ENCODE measurements at places on chromosomes 12 and 14.

DNA sequence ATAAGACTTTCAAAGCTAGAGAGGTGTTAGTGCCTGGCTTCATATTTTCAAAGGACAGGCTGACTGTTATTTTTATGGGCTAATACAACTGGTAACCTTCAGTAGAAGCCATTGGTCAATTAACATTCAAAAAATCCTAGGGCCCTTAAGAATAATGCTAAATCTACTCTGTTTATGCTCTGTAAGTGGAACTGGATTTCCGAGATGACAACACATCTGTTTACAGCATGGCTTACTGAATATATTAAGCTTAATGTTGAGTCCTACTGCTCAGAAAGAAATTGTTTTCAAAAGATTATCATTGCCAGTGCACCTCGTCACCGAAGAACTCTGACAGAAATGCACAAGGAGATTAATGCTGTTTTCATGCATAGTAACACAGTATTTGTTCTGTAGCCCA is 239.9 kb downstream of the TMTC2 start:
- DNase-seq, result no peak

- DNase-seq, result no peak
These were observed 4.4 kb upstream of the EIF5 start for GRCh38 chr14:103329401-103330347.

GRCh38 chr14:94771158-94771905 is 1.4 kb upstream of the GSC start:
- no peak for DNase-seq

GRCh38 chr12:88571543-88571942 is 8.7 kb downstream of the KITLG start:
- DNase-seq, result no peak

DNA sequence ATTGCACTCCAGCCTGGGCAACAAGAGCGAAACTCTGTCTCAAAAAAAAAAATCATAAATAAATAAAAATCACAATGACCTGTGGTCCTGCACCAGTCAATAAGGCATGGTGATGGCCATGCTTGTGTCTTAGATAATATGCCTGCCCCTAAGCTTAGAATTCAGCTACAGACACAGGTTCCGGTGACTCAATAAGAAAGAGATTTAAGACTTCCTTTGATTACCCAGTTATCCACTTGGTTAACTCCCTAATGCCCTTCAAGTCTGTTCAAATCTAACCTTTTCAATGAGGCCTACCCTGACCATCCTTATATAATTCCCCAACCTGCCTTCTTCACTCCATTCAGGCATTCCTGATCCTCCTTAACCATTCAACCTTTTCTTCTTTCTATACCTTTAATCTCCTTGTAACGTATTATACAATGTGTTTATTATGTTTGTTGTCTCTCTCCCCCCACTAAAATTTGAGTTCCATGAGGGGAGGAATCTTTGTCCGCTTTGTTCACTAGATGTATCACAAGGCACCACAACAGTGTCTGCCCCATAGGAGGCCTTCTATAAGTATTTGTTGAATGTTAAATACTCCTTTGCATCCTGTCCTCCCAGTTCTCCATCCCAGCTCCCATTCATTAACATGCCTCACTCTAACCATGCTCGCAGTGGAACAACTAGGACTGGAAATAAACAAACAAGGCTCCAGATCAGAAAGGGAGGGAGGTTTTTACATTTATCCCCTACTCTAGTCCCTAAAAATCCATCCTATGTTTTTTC is 8.9 kb downstream of the MAP4K5 start:
- no peak for DNase-seq

- DNase-seq, result no peak
These were observed 143.1 kb downstream of the TPH2 start for GRCh38 chr12:72081777-72082176.

DNA sequence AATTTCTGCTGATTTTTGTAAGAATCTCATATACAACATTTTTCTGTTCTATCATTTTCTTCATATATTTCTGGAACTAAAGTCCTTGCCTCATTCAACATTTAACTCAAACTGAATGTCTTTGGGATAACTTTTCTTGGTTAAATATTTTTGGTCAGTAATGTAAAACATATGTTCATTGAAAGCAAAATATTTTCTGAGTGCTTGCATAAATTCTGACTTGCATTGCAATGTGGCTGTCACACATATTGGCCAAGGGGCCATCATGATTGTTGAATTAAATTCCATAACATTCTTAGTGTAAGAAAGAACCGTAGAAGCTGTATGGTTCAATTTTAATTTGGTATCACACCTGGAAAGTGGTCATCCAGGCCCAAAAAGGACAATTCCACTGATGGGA is 369.4 kb downstream of the GALC start:
- DNase-seq, result no peak

- peak; percentile 68 for DNase-seq
These were observed 9.0 kb downstream of the RHOF start for GRCh38 chr12:121784460-121784859.

DNA sequence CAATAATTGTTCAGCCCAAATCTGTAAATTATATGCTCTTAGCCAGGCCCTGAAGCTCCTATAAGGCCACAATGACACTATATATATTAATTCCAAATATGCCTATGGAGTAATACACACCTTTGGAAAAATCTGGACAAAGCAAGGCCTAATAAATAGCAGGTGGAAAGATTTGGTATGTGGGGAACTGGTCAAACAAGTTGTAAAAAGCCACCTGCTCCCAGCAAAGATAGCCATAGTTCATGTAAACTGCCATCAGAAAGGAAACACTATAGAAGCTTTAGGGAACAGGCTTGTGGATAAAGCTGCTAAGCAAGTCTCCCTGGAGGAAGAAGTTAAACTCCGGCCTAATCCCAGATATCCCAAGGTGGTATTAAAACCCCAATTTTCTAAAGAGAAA is 29.7 kb downstream of the PRMT8 start:
- no peak for DNase-seq

- no peak for DNase-seq
These were observed 54.0 kb downstream of the PRIMA1 start for GRCh38 chr14:93734086-93734822.

- DNase-seq, result peak; percentile 70
These were observed 67.9 kb upstream of the USP15 start for GRCh38 chr12:62192180-62192902.

GRCh38 chr12:3593906-3594483 is 103.0 kb downstream of the PRMT8 start:
- DNase-seq, result no peak

GRCh38 chr14:91254461-91254860 is 10.0 kb upstream of the GPR68 start:
- DNase-seq, result peak; percentile 53

GRCh38 chr12:117889098-117889497 is 79.7 kb downstream of the KSR2 start:
- no peak for DNase-seq

GRCh38 chr14:65210822-65211182 is 108.5 kb upstream of the MAX start:
- no peak for DNase-seq

DNA sequence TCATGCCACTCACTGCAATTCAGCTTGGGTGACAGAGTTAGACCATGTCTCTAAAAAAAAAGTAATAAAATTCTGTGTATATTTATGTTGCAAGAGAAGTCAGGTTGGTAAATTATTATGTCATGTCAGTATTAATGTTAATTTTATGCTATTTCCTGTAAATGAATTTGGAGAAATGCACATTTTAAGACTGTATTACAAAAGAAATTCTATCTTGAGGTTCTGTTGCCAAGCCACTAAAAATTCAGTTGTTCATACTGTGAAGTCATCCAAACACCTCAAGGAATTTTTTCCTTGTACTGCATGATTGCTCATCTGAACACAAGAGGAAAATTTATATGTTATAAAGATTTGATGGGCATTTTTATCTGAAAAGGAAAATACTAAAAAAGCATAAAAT is 23.3 kb upstream of the HMGA2 start:
- DNase-seq, result no peak

DNA sequence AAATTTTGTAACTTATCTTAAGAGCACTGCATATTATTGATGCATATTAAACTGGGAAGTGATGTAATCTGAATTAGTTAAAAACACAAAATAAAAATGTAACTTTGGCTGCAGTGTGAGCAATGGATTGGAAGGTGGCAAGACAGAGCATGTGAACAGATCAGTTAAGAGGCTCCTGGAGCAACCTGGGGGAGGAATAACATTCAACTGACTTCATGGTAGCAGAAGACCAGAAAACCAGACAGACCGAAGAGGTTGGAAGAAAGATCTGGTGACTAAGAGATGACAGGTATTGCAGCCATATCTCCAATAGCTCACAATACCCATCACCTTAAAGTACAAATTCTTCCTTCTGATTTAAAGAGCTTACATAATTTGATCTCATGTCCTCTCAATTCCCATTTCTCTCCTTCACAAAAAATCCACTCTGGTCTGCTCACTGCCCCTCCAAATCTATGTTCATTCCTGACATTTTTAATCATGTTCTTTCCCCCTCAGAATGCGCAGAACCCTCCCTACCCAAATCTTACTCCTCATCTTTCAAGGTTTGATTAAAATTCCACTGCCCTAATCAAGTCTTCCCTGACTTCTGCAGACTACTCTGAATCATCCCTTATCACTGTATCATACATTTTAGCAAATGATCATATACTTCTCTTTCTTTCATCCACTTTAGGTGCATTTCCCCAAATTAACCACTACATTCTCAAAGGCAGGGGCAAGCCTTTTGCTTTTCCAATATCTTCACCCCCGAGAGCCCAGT is 51.5 kb downstream of the DUSP16 start:
- DNase-seq, result no peak

DNA sequence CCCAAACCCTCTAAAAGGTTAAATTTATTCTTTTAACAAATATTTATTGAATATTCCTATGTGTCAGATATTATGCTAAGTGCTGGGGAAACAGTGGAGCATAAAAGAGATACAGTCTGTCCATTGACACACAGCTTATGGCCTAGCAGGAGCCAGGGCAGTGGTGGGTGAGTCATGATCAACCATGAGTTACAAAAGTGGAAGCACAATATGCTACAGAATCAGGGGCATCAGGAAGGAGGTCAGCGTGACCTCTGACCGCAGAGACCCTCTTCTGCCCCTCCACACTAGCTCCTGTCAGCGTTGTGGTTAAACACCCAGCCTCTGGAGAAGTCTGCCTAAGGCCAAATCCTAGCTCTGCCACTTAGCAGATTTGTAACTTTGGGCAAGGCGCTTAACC is 4.7 kb upstream of the PPP1R1A start:
- DNase-seq, result no peak

DNA sequence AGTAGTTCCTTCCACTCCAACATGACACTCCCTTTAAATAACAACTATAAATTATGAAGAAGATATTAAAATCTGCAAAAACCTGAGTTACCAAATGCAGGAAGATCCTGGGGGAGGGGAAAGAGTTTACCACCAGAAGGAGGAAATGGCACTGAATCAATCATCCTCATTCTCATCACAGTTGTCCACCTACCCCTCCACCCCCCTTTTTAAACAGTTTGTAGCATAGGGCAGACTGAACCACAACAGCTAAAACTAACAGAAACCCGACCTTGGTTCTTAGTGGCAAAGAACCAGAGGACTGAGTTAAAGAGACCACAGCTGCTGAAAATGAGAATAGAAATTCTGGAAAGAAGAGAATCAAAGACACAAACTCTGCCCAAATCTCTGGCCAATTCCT is 189.5 kb downstream of the MED13L start:
- DNase-seq, result no peak

- DNase-seq, result peak; percentile 15
These were observed 53.1 kb downstream of the RFLNA start for GRCh38 chr12:124347805-124348658.

DNA sequence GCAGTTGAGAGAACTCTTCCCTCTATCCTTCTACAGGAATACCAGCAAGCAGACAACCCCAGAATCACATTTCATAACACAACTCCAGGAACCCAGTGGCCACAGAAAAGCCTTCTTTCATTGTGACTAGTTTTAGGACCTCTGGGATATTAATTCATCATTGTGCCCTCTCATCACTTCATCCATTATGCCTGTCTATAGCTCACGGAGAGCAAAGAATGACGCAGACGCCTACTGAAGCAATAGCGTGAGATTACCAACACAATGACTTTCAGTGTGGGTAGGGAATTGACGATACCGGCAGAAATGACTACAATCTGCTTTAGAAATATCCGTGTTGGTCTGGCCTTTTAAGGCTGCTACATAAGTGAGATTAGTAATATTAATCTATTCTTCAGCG is 158.1 kb upstream of the FOXG1 start:
- DNase-seq, result no peak

GRCh38 chr14:49550286-49551184 is 35.6 kb downstream of the RPS29 start:
- no peak for DNase-seq

- DNase-seq, result no peak
These were observed 53.9 kb downstream of the TTLL5 start for GRCh38 chr14:75714991-75715390.

DNA sequence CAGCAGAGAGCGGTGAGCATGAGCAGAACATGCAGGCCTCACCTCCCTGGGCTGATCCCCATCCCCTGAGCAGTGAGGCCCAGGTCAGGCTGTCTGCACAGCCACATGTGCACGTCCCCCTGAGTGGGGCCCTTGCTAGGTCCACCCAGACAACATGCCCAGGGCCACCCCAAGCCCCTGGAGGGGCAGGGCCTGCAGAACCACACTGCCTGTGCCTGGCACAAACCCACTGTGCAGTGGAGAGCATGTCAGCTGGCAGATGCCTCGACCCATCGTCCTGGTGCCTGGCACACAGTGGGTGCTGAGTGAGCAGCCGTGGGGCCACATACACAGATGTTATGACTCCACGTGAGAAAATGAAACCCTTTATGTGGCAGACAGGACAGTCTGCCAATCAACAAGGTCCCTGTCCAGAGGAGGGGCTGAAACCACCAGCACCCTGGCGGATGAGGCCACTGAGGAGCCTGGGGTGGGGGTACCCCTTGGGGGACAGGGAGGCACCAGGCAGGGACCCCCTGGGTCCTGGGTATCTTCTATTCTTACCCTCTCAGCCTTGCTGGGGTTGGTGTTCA is 8.3 kb downstream of the ANHX start:
- no peak for DNase-seq

GRCh38 chr14:35133542-35134328 is 11.4 kb downstream of the PRORP start:
- no peak for DNase-seq

Measured in CD4-positive, alpha-beta memory T cell (primary cell).